ENCODE measurements at places on chromosomes 7 and 10.

DNA sequence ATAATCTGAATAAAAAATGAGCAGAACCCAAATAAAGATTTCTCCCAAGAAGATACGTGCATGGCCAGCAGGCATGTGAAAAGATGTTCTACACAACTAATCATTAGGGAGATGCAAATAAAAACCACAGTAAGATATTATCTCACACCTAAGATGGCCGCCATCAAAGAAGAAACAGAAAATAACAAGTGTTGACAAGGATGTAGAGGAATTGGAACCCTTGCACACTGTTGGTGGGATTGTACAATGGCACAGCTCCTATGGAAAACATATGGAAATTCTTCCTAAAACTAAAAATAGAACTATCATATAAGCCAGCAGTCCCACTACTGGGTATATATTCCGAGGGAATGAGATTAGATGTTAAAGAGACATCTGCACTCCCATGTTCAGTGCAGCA, 60.2 kb downstream of the R3HCC1L start:
- DNase-seq = no peak

GRCh38 chr7:55288070-55288824, 76.9 kb upstream of the LANCL2 start:
- no peak for DNase-seq

DNA sequence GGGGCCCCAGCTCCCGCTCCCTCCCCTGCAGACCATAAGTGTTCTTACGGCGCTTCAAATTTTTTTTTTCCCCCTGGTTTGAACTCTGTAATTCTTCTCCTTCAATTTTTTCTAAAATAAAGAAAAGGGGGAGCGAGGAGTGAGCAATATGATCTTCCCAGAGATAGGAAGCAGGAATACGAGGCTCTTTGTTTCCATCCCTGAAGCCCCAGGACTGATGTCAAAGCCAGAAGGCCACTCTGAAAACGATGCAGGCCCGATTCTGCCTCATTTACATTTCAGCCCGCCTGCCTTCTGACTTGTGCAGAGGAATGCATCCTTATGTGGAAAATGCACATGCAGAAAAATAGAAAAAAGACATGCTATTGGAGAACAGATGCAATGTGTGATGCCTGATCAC, 401.5 kb upstream of the MKI67 start:
- no peak for DNase-seq

DNA sequence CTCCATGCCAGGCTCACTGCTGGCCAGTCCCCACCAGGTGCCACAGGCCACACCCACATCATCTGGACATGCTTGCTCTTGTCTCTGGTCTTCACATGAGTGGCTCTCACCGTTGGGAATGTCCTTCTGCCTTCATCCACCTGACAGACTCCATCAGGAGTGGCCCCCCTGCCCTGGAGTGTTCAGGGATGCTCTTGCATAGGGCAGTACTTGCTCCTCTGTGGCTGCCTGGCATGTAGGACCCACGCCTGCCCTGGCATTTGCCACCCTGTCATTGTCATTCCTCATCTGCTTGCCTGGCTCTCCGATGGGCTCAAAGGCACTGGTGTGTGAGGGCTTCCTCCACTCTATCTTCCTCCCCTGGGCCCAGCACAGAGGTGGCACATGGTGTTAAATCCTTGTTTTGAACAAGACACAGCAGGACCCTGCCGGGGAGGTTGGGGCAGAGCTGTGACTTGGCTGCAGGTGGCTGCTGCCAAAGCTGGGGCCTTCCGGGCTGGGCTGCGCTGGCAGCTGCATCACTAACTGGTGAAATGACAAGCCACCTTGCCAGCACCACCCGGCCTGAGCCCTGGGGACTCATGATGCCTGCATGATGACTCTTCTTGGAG, 1.8 kb downstream of the SH2D4B start:
- DNase-seq = peak; percentile 61

DNA sequence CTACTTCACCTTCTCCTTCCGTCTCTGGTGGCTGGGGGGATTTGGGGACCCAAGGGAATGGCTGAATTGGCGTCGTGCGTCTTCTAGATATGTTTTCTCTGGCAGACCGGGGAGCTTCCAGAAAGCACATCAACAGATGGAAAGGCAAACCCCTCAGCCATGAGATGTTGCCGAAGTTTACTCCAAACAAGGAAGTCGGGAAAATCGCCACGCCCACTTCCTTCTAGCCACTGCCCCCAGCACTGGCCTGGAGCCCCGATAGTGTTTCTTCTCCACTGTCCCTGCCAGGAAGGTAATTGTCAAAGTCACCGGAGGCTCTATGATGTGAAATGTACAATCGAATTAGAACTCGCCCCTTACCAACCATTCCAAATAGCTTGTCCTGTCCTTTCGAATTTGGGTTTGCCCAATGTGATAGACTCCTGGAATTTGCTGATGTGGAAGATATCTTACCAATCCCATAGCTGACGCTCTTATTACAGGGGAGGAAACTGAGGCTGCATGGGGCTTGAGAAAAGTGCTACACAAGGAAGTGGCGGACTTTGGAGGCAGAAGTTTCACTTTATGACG, 191.0 kb downstream of the LSM5 start:
- DNase-seq = no peak

DNA sequence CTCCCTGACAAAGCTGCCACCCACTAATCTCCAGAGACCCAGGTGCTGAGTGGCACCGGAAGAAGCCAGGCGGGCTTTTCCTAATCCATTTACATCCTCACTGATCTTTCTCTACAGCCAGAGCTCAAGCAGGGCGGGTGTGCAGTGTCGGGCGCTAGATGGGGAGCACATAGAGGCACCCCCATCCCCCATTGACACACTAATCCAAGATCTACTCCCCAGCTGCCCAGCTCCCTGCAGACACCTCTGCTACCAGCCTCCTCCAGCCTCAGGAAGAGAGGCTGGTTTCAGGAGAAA, 22.2 kb downstream of the FRMPD2 start:
- DNase-seq = no peak

DNA sequence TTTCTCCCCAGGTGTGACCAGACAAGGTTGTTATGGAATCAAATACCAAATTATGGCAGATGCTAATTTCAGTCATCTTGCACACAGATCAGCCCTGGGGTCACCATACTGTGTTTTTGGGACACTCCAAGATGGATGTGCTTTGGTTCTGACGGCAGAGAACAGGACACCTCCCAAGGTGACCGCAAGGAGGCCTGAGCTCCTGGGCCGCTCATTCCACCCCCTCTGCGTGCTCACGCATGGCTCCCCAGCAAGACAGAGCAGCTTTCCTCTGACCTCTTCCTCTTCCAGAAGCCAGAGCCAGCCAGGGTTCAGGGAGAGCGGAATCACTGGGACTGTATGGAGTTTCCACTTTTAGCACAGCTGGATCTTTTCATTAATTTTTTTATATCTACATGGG, 402.8 kb downstream of the DNAJB6 start:
- no peak for DNase-seq

- no peak for DNase-seq
These were observed 441.9 kb upstream of the NPVF start for GRCh38 chr7:25669961-25670841.

- no peak for DNase-seq
These were observed 24.7 kb upstream of the NUB1 start for GRCh38 chr7:151316896-151317295.

- no peak for DNase-seq
These were observed 63.2 kb downstream of the MACC1 start for GRCh38 chr7:20153999-20154398.
